ENCODE measurements at places on chromosomes 16 and 17. TPM values are rescaled to one million over a fixed set of nuclear protein-coding genes. Genes with fewer than 3 reads are reported as not detected.

Gene DPEP3
- not detected for total RNA-seq

Gene CALB2
- total RNA-seq: 0.85 TPM

Gene CPHXL2
- total RNA-seq: not detected

Gene CNGB1
- total RNA-seq: 0.15 TPM

Gene ABAT
- total RNA-seq: 11.5 TPM

Gene MPV17L
- 13.5 TPM for total RNA-seq

Gene EVPLL
- not detected for total RNA-seq

Gene TSNAXIP1
- total RNA-seq: 2.4 TPM

Gene PIK3R5
- total RNA-seq: 13.1 TPM

DNA sequence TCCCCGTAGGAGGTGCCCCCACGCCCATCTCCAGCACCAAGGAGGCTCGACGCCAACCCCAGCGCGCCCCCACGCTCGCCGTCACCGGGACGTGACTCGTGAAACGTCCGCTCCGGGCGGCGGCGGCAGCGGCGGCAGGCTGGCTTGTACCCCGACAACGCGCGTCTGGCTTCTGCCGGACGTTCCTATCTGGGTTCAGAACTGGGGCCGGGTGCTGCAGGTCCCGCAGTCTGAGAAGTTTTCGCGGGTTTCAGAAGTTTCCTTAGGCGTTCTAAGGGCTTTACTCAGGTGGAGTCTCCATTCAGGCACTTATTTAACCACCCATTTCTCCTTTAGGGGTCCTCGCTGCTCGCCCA, 672 bp upstream of the ALKBH5 start:
- ATAC-seq: peak; percentile 69

DNA sequence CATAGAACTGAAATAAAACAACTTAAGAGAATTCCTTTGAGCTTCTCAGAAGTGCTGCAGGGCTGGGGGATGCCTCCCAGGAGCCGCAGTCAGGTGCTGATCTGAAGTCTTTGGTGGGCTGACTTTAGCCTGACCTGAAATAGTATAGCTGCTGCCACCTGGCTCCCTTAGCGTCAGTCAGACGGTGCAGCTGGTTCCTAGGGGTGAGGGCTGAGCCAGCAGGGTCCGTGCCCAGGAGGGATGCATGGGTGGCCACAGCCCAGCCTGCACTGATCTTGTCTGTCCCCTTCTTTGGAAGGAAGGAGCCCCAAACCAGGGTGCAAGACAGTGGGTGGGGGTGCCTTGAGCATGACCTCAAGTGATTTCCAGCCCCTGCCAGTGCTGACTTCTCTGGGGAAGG, 11.5 kb downstream of the MAPT start:
- no peak for ATAC-seq

DNA sequence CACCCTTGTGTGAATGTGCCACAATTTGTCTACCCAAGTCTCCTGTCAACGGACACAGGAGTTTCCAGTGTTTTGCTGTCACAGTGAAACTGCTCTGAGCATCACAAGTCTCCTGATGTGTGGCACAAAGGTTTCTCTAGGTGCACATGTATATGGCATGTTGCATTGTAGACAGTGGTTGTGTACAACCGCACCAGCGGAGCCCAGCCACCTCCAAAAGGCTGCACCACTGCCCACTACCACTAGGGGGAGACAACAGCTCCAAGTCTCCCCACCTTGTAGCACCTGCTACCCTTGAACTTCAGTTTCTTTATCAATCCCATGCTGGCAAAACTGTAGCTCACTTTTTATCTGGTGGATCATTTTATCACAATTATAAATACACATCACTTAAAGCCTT, 95.5 kb upstream of the ZNF469 start:
- ATAC-seq: no peak

DNA sequence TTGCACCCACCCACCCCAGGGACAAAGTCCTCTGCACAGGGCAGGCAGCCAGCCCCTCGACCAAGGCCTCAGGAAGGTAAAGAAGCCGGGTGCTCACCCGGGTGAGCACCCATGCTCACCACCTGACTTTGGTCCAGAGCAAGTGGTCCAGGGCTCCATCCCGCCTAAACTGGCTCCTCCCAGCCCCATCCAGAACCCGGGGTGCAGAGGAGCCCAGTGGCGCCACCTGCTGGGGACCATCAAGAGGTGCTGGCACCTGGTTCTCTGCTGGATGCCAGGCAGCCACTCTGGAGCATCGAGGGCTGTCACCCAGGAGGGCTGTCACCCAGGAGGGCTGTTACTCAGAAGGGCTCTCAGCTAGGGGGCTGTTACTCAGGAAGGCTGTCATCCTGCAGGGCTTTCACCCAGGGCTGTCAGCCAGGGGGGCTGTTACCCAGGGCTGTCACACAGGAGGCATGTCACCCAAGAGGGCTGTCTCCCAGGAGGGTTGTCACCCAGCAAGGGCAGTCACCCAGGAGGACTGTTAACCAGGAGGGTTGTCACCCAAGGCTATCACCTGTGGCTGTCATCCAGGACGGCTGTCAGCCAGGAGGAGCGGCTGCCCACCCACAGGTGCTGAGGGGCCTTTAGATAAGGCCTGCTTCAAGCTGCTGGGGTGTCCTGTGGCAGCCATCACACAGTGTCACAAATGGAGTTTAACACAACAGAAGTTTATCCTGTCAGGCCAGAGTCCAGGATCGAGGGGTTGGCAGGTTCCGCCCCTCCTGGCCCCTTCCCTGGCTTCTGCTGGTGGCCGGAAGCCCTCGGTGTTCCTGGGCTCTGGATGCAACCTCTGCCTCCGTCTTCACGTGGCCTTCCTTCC, 98.5 kb downstream of the TNFRSF13B start:
- ATAC-seq: peak; percentile 34

DNA sequence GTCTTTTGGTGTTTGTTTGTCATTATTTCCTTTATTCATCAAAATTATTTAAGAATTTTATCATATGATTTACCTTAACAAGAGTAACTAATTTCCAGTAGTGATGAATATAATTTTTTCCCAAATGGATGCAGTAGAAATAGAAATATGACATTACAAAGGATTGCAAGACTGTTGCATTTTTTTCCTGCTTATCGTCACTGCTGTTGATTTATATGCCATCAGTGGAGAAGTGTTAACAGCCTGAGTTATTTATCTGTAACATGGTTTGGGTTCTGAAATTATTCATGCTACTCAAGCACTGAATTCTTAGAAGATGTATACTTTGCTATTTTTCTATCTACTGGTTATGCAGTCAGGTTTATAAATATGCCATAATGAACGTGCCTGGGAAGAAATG, 68.6 kb downstream of the TMEM100 start:
- no peak for ATAC-seq

GRCh38 chr16:85132456-85133289, 20.4 kb upstream of the CIBAR2 start:
- ATAC-seq: no peak

DNA sequence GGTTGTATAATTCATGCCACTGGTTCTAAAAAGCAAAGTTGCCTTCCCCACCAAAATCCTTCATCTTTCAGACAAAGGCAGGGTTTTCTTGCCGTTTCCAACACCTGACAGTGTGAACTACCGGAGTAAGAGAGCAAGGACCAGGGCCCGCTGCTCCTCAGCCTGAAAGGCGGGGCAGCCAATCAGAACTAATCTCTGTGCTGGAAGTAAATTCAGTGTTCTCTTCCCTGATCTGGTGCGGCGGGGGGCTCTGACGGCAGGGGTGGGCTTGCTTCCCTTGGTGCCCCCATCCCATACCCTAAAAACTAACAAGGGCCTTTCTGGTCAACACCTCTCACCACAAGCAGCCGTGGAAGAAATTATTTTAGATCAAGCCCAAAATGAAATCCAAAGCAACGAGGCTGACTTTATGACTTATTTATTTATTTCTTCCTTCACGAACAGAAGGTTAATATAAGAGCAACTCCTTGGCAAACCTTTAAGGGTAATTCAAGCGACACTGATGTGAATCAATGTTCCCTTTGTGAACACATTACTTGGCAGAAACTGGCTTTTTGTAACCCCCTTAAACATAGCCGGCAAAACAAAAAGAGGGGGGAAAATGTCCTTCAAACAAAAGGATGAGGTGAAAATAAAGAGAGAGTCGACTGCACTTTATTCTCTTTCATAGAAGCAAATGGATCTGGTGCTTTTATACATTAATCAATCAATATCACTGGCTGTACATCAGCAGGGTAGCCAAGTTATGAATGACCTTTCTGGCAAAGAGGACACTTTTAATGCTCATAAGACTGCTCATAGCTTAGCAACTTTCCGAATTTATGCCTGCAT, 189.9 kb downstream of the ZFHX3 start:
- ATAC-seq: no peak

- ATAC-seq: no peak
Measured at GRCh38 chr16:67730326-67730725, 11.2 kb upstream of the GFOD2 start.

GRCh38 chr17:80594431-80595269, 50.0 kb downstream of the RPTOR start:
- no peak for ATAC-seq

DNA sequence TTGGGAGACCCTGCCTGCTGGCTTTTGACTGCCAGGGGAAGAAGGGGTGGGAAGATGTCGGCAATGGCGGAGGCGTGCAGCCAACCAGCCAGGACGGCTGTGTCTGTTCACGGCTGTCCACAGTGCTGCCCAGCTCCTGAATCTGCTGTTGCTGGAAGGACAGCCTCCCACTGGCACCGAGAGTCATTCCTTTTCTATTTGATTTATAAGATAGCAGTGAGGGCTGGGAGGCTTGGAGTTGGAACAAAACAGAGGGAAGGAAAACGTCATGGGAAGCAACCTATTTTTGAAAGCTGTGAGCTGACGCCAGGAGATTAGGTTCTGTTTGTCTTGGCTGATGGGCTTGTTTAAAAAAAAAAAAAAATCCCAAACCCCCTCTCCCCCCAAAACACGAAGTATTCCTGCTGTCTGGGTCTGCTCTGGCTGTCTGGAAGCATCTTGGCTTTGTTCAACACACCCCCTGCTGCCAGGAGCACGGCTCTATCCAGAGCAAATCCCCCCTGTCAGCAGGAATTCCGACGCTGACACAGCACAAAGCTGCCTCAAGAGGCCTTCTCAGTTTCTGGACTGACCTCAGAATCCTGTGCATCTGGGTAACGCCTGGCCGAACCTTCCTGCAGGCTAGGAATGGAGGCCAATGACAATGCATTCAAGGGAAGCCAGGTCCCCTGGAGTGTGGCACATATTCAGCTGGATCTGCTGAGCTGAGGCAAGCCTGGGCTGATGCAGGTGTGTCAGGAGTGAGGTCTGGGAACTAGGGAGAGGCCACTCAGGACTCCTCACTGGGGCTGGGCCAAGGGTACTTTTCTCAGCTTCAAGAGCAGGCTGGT, 41.0 kb upstream of the SREBF1 start:
- ATAC-seq: peak; percentile 91
